ENCODE measurements at places on chromosomes 1 and 21. TPM values are rescaled to one million over a fixed set of nuclear protein-coding genes. Genes with fewer than 3 reads are reported as not detected.

CLDN14 gene
- not detected for total RNA-seq

FAM72C gene
- total RNA-seq, result 1.4 TPM

PRMT2 gene
- 85.7 TPM for total RNA-seq

ZBTB37 gene
- 5.0 TPM for total RNA-seq

COL6A1 gene
- 19.0 TPM for total RNA-seq

BEND5 gene
- total RNA-seq, result 0.65 TPM

PINK1 gene
- total RNA-seq, result 24.1 TPM

KLHDC9 gene
- 0.79 TPM for total RNA-seq

SH2D1B gene
- total RNA-seq, result not detected

LMX1A gene
- not detected for total RNA-seq

SPAG17 gene
- not detected for total RNA-seq

FAM167B gene
- 0.93 TPM for total RNA-seq

PCBP3 gene
- total RNA-seq, result 0.40 TPM

C8B gene
- total RNA-seq, result not detected

DIRAS3 gene
- 0.22 TPM for total RNA-seq

NUP210L gene
- 0.07 TPM for total RNA-seq

KIAA1614 gene
- 0.66 TPM for total RNA-seq

TMPRSS15 gene
- total RNA-seq, result not detected

S100A7 gene
- total RNA-seq, result not detected

FNDC10 gene
- total RNA-seq, result 0.65 TPM

LEFTY1 gene
- total RNA-seq, result not detected

MYBPH gene
- not detected for total RNA-seq

NID1 gene
- total RNA-seq, result 82.3 TPM

PDE4B gene
- 72.7 TPM for total RNA-seq

DCDC2B gene
- total RNA-seq, result not detected

LPAR3 gene
- total RNA-seq, result not detected

SLC2A1 gene
- total RNA-seq, result 58.2 TPM

TRIM58 gene
- total RNA-seq, result 0.43 TPM

KLHDC8A gene
- total RNA-seq, result not detected

BSND gene
- not detected for total RNA-seq

LDLRAD1 gene
- total RNA-seq, result not detected

PPM1J gene
- 1.9 TPM for total RNA-seq

OR6N1 gene
- not detected for total RNA-seq

ATP1A4 gene
- not detected for total RNA-seq

IL23R gene
- total RNA-seq, result not detected

MCOLN3 gene
- not detected for total RNA-seq

ANKRD13C gene
- total RNA-seq, result 33.5 TPM

LCE6A gene
- total RNA-seq, result not detected

PRSS38 gene
- total RNA-seq, result not detected

CD52 gene
- not detected for total RNA-seq

C1orf226 gene
- 3.7 TPM for total RNA-seq

CAPN8 gene
- not detected for total RNA-seq

DHDDS gene
- 68.2 TPM for total RNA-seq

Data from thoracic aorta endothelial cell (primary cell).